ENCODE measurements at places on chromosomes 6 and 20. TPM values are rescaled to one million over a fixed set of nuclear protein-coding genes. Genes with fewer than 3 reads are reported as not detected.

DNA sequence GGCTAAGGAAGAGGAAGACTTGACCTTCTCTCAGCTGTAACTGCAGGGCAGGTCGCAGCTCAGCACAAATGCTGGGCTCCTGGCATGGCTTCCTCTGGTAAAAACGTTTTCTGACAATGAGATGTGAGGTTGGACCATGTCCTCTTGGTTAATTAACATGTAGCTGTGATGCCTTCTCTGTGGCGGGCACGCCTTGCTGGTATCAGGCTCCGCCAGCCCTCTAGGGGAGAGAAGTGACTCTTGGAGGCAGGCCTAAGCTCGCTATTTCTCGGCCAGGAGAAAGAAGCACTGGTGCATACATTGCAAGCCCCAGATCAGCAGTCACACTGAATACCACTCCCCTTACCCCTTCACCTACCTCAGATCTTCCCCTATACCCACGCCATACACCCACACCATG is 65.0 kb downstream of the QRSL1 start:
- H3K36me3 ChIP-seq = no peaks in the 10 kb centered on the region
- H3K27me3 ChIP-seq = no peaks in the 10 kb centered on the region
- no peak for DNase-seq
- no peaks in the 10 kb centered on the region for H3K4me1 ChIP-seq
- H3K27ac ChIP-seq = no peak overlapping the region
- no peak overlapping the region for H3K4me3 ChIP-seq

DNA sequence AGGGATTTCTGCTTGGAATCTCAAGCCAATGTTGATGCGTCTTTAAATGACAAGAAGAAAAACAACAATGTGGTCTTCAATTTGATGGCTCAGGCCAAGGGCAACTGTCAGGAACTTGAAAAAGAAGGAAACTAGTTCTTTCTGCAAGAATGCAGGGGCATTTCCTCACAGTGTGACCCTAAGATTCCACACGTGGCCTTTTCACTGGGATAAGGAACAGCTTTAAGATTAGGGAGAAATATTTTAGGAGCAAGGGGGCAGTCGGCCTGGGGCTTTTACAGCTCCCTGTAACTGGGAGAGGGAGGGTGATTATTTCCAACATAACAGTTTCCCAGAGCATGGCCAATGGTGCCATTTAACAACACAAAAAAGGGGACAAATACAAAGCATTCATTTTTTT is 39.4 kb upstream of the MRPS10 start:
- no peaks in the 10 kb centered on the region for H3K36me3 ChIP-seq
- H3K4me3 ChIP-seq = no peak overlapping the region
- no peak for DNase-seq
- peaks cover 45% of the 10 kb centered on the region for H3K4me1 ChIP-seq

ZNF337 gene
- total RNA-seq = 21.4 TPM

- no peaks in the 10 kb centered on the region for H3K4me1 ChIP-seq
- H3K36me3 ChIP-seq = no peaks in the 10 kb centered on the region
- no peak overlapping the region for H3K27ac ChIP-seq
- no peaks in the 10 kb centered on the region for H3K27me3 ChIP-seq
- no peak for DNase-seq
Measured at GRCh38 chr6:63923139-63923739, 287.6 kb downstream of the PHF3 start.

SAMD10 gene
- total RNA-seq = 6.2 TPM

DNA sequence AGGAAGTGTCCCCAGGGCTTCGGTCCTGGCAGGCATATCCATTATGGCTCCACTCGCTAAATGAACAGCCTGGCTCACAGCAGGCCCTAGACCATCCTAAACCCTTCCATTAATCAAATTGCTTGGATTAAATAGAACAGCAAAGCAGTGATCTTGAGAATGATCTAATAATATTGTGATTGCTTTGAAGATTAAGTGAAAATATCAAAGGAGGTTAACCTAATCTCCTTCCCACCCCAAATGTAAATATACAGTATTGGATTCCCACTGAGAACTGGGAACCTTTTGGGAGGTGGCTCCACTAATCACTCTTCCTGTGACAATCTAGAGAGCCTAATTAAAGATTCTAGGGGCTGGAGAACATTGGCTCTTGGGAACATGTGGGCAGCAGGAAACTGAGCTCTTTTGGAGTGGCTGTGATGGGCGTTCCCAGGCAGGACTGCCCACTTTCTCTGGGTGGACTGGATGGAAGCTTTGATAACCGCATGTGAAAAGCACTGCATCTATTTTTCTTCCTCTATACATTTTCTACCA is 68.3 kb upstream of the FRMD1 start:
- no peak overlapping the region for H3K27ac ChIP-seq
- DNase-seq = no peak
- H3K36me3 ChIP-seq = no peaks in the 10 kb centered on the region
- H3K4me3 ChIP-seq = no peak overlapping the region

DNA sequence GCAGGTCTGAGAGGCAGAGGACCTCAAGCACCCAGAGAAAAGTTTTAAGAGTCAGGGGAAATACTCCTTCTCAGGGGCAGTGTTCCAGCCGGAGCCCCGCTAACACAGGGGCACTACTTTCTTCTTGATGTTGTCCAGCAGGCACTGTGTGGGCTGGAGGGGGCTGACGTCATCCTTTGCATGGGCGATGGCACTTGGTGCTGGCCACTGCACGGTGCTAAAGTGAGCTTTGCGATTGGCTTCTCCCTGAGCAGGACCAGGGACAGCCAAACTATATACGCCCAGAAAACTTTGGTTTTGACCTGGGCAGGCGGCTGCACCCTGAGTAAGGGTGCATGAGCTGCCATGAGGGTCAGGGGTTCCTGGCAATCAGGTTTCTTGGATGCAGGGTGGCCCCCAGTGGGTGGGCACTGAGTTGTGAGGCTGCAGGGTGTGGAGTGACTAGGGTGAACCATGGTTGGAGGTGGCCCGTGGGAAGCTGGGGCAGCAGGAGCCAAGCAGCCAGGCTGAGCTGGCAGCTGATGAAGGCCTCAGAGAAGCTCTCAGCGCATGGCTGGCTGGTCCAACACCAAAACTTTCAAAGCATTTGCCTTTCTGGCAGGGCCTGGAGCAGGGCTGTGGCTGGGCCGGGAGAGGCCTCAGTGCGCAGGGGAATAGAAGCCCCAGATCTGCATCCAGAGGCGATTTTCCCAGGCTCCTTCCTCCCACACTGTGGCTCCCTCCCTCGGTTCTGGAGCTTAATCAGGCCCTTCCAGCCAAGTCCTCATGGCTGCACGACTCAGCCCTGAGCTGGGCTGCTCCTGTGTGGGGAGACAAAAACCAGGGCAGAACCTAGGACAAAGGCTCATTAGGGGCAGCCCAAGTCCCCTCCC is 18.3 kb downstream of the MRPS18A start:
- peak; percentile 72 for DNase-seq
- H3K4me3 ChIP-seq = no peak overlapping the region
- H3K27ac ChIP-seq = no peak overlapping the region
- peaks cover 36% of the 10 kb centered on the region for H3K4me1 ChIP-seq
- no peaks in the 10 kb centered on the region for H3K27me3 ChIP-seq

- H3K4me3 ChIP-seq = no peak overlapping the region
- no peak overlapping the region for H3K27ac ChIP-seq
- H3K4me1 ChIP-seq = no peaks in the 10 kb centered on the region
- H3K36me3 ChIP-seq = no peaks in the 10 kb centered on the region
- no peaks in the 10 kb centered on the region for H3K27me3 ChIP-seq
Measured at GRCh38 chr6:124008000-124008987, 204.6 kb downstream of the NKAIN2 start.

KIF25 gene
- 5.0 TPM for total RNA-seq

GRCh38 chr6:116705917-116706316 is 24.9 kb downstream of the KPNA5 start:
- DNase-seq = no peak
- H3K27ac ChIP-seq = no peak overlapping the region
- H3K4me3 ChIP-seq = no peak overlapping the region

- no peaks in the 10 kb centered on the region for H3K36me3 ChIP-seq
- no peak overlapping the region for H3K4me3 ChIP-seq
- no peak overlapping the region for H3K27ac ChIP-seq
Measured at GRCh38 chr6:151379933-151380847, 11.2 kb downstream of the ZBTB2 start.

GRCh38 chr6:166587631-166588413 is 1.3 kb upstream of the RAMACL start:
- no peaks in the 10 kb centered on the region for H3K36me3 ChIP-seq
- no peaks in the 10 kb centered on the region for H3K4me1 ChIP-seq
- DNase-seq = no peak
- no peak overlapping the region for H3K4me3 ChIP-seq
- H3K27ac ChIP-seq = no peak overlapping the region
- H3K27me3 ChIP-seq = no peaks in the 10 kb centered on the region

GRCh38 chr20:52964131-52964530 is 8.0 kb upstream of the TSHZ2 start:
- H3K4me1 ChIP-seq = no peaks in the 10 kb centered on the region
- DNase-seq = no peak
- no peak overlapping the region for H3K4me3 ChIP-seq
- no peaks in the 10 kb centered on the region for H3K36me3 ChIP-seq
- H3K27me3 ChIP-seq = no peaks in the 10 kb centered on the region

GRCh38 chr6:88705601-88706000 is 257.8 kb downstream of the RNGTT start:
- H3K4me3 ChIP-seq = no peak overlapping the region
- no peak for DNase-seq
- H3K4me1 ChIP-seq = peaks cover 4% of the 10 kb centered on the region
- no peaks in the 10 kb centered on the region for H3K36me3 ChIP-seq
- no peak overlapping the region for H3K27ac ChIP-seq
- H3K27me3 ChIP-seq = no peaks in the 10 kb centered on the region

DNA sequence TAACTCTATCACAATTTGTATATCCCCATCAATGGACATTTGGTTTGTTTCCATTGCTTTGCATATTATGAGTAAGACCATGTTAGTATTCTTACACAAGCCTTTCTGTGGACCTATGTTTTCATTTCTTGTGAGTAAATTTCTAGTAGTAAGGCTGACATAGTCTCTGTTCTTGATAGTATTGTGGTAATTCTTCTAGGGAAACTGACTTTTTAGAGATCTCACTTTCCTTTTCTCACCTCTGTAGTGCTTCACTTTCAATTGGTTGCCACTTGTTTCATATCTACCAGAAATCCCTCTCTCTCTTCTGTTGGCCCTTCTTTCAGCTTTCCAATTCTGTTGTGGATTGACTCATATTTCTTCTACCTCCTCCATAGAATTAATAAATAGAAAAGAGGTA is 8.5 kb downstream of the ISM1 start:
- H3K27ac ChIP-seq = no peak overlapping the region
- no peak overlapping the region for H3K4me3 ChIP-seq
- H3K4me1 ChIP-seq = no peaks in the 10 kb centered on the region

- no peaks in the 10 kb centered on the region for H3K36me3 ChIP-seq
- no peak overlapping the region for H3K4me3 ChIP-seq
- no peaks in the 10 kb centered on the region for H3K27me3 ChIP-seq
- no peak for DNase-seq
Measured at GRCh38 chr6:159533568-159533967, 159.5 kb downstream of the SOD2 start.

CLVS2 gene
- 0.19 TPM for total RNA-seq

IMPG1 gene
- total RNA-seq = 0.68 TPM

- no peaks in the 10 kb centered on the region for H3K36me3 ChIP-seq
- H3K4me3 ChIP-seq = no peak overlapping the region
- H3K4me1 ChIP-seq = no peaks in the 10 kb centered on the region
- no peaks in the 10 kb centered on the region for H3K27me3 ChIP-seq
Measured at GRCh38 chr6:27407153-27407814, 18.7 kb downstream of the ZNF391 start.

GRCh38 chr6:14716499-14717146 is 529.2 kb upstream of the JARID2 start:
- H3K36me3 ChIP-seq = no peaks in the 10 kb centered on the region
- H3K4me3 ChIP-seq = no peak overlapping the region
- DNase-seq = no peak
- H3K27ac ChIP-seq = no peak overlapping the region
- H3K4me1 ChIP-seq = no peaks in the 10 kb centered on the region

GRCh38 chr6:155108070-155108820 is 113.1 kb downstream of the TIAM2 start:
- no peak for DNase-seq
- H3K4me3 ChIP-seq = no peak overlapping the region
- H3K4me1 ChIP-seq = no peaks in the 10 kb centered on the region
- H3K36me3 ChIP-seq = no peaks in the 10 kb centered on the region
- no peak overlapping the region for H3K27ac ChIP-seq
- no peaks in the 10 kb centered on the region for H3K27me3 ChIP-seq

DNA sequence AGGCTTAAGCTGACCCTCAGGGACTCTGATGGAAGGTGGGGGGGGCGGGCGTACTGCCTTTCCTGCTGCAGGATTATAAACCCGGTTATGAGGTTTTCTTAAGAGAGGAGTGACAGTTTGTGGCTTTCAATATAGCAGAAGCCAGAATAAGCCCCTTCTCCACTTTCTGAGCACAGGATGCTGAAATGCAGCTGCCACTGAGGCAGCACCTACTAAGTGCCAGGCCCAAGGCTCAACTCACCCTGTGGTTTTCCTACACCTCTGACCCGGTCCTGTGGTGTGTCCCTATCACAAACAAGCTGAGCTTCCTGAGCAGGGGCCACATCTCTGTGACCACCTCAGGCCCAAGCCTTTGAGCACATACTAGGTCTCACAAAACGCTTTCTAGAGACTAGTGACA is 59.6 kb upstream of the NFATC2 start:
- H3K36me3 ChIP-seq = no peaks in the 10 kb centered on the region
- DNase-seq = no peak
- no peaks in the 10 kb centered on the region for H3K4me1 ChIP-seq
- H3K4me3 ChIP-seq = no peak overlapping the region
- H3K27ac ChIP-seq = no peak overlapping the region

DNA sequence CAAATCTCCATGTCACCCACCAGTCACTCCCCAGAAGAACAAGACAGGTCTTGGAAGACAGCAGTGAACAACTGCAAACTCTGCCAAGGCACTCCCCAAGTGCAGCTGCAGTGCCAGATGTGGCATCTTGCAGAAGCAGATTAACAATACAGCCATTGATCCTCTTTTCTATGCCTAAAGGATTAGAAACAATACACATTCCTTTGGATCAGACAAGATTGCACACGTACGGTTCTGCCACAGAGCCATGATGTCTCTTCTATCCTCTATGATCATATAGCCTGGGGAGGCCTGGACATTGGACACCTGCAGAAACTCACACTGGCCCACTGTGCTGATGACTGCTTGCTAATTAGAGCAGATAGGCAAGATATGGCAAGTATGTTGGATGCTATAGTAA is 155.9 kb downstream of the MYLK4 start:
- no peak for DNase-seq
- H3K36me3 ChIP-seq = no peaks in the 10 kb centered on the region
- no peaks in the 10 kb centered on the region for H3K4me1 ChIP-seq

DNA sequence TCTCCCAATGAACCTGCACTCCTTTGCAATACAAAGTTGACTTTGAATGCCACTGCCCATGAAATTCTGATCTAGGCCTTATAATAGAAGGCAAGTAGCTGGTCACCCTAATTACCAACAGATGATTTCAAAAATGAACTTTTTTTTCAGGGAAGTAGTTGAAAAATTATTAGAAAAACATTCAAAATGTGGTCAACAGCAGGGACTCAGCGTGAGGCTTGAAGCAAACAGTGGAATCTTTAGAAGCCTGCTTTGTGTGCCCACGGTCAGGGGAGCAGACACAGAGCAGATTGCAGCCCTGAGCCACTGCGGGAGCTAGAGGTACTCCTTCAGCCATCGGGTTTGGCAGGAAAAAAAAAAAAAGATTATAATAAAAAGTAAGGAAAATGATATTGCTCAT is 87.1 kb upstream of the HEY2 start:
- DNase-seq = no peak
- H3K4me3 ChIP-seq = no peak overlapping the region
- H3K27me3 ChIP-seq = no peaks in the 10 kb centered on the region

MYBL2 gene
- total RNA-seq = 27.7 TPM

DAAM2 gene
- 64.5 TPM for total RNA-seq

LY86 gene
- 0.87 TPM for total RNA-seq

- no peak overlapping the region for H3K27ac ChIP-seq
- H3K4me1 ChIP-seq = no peaks in the 10 kb centered on the region
- H3K4me3 ChIP-seq = no peak overlapping the region
- H3K36me3 ChIP-seq = no peaks in the 10 kb centered on the region
Measured at GRCh38 chr20:24382743-24383142, 86.7 kb upstream of the SYNDIG1 start.

All from testis (tissue), 5 donors.